CD4-positive, alpha-beta T cell treated with Interleukin-6 at 100 ng/mL for 8 hours (primary cell): ENCODE measurements at places on chromosomes 5 and 9.

DNA sequence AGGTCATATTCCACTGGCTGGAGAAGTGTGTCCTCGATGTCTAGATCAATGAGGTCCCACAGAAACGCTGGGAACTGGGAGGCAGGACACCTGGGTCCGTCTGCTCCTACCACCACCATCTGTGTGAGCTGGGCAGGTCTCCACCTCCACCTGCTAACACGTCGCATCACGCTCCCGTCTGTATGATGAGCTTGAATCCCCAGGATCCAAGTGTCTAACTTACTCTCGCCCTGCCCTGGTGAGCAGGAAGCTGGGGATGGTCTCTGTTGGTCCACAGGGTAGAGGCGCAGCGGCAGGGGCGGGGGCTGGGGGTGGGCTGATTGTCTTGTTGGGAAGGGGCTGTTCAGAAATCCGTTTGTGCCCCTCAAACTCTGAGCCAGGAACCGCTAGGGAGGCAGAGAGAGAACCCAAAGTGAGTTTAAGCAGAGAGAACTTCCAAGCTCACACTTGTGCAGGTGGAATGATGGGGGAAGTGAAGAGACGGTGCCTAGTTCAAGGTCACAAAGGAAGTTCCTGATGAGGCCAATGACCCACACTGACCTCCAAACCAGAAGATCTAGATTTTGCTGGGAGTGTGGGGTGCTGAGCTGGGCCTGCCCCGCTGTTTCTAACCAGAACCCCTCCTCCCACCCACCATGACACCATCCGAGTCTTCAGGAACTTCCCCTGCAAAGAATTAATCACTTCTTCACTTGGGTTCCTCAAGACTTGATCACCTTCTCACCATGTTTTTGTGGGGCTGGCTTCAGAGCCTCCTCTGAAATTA, 21.1 kb downstream of the ORM2 start:
- no peak for DNase-seq

DNA sequence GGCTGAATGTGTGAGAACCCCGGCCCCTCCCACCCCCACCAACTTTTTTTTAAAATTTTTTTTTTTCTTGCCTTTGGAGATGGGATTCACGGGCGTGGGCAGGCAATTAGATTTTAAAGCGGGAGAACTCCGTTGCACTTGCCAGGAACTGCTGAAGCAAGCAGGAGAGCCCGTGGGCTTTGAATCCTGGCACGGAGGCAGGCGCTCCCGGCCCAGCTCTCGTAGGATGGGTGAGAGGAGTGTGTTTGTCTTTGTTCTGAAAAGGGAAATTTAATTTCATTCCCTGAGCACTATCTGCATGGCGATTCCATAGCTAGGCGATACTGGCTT, 54.3 kb upstream of the BOD1 start:
- DNase-seq, result no peak

- DNase-seq, result no peak
Observed at GRCh38 chr9:77021291-77021894, 1.9 kb downstream of the FOXB2 start.

DNA sequence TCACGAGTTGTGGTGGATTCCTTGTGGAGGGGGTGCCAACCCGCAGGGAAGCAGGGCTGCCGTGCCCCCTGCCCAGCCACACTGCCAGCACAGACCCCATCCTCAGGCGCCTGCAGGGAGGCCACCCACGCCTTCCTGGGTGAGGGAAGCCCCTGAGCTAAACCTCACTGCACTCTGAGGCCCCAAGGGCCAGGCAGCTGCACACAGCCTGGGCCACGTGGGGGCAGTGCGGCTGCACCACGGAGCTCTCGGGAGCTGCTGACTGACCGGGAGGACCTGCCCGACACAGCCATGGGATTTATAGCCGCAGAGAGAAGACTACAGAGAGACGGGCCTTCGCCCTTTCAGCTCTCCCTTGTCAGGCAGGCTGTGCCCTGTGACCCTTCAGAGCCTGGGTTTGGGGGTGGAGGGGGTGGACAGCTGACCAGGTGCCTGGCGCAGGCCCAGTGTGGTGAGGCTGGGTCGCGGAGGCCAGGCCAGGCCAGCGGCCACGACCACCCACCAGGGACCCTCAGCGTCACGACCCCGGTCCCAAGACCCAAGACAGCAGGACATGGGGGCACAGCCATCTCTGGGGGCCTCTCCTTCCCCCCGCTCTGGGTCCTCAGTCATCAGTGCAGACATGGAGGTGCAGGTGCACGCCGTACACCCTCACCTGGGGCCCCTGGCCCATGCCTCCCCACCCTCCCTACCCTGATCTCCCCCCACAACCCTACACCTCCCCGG, 4.3 kb upstream of the AHRR start:
- DNase-seq, result no peak

GRCh38 chr9:79264041-79264440, 307.7 kb upstream of the TLE4 start:
- no peak for DNase-seq

GRCh38 chr5:37811866-37812265, 28.0 kb downstream of the GDNF start:
- no peak for DNase-seq

- DNase-seq, result no peak
Observed at GRCh38 chr9:134690301-134690751, 48.7 kb downstream of the COL5A1 start.

DNA sequence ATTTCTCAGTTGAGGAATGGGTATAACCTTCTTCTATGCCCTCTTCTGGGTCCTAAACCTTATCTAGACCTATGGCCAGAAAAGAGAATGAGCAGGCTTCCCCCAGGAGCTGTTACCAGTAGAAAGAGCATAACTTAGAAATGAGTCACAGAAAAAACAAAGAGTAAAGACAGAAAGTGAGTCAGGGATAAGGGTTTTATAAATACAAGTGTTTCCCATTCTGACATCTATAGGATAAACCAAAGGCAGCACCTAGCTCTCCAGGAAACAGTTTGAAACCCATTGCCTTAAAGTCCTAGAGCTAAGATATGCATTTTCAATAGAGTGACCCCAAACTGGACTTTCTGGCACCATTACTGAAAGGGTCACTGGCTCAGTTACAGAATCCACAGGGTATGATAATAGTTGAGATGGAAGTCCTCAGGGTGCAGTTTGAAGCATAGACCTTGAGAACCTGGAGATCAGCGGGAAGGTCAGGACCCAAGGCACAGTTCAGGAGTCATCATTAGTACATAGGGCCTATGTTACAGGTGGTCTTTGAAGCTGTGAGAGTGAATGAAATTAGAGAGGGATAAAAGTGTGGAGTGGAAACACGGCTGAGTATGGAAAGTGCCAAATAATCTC, 42.7 kb upstream of the LIFR start:
- no peak for DNase-seq

DNA sequence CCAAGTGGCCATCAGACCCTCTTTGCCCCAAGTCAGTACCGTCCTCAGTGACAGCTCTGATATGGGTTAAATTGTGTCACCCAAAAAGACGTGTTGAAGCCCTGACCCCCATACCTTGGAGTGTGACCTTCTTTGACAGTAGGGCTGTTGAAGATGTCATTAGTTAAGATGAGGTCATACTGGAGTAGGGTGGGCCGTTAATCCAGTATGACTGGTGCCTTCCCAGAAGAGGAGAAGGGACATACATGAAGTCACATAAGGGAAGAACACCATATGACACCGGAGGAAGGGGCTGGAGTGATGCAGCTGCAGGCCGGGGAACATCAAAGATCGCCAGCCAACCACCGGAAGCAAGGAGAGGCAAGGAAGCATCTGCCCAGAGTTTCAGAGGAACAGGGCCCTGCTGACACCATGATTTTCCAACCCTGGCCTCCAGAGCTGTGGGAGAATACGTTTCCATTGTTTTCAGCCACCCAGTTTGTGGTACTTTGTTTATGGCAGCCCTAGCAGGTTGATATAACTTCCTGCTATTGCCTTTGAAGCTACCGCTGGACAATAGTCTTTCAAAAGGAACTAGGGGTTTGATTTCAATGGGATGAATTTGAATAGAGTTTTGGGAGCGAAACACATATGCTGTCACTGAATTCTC, 36.4 kb upstream of the CPEB4 start:
- DNase-seq, result no peak

DNA sequence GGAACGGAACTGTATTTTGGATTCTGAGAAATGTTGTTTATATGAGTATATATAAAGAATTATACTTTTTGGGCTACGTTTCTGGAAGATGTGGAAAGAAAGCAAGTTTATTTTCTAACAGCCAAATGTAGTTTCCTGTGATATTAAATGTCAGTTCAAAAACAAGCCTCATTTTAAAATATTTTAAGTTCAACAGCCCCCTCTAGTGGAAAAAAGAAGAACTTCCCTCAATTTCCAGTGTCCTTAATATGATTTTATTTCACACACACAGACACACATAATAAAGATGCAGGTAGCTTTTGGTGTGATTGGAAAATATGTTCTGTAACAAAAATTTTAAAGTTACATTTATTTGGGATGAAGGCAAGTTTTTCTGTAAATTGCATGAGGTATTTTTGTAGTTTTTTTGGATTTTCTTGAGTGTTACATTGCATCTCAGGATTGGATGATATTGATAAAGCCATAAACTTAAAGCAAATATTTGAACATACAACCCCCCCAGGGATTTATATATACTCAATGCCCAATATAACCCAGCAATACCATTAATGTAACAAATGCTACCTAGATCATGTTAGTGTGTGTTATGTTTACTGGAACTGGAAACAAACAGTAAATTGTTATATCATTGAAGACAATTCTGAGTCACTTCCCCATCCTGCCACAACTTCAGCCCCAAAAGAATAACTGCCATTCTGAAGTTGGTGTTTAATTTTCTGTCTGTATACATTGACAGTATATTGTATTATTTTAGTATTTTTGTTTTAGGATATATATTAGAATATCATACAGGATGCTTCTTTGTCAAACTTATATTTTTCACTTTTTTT, 54.0 kb downstream of the CCDC171 start:
- DNase-seq, result peak; percentile 50

- DNase-seq, result no peak
Observed at GRCh38 chr5:80762573-80762972, 107.8 kb upstream of the DHFR start.

DNA sequence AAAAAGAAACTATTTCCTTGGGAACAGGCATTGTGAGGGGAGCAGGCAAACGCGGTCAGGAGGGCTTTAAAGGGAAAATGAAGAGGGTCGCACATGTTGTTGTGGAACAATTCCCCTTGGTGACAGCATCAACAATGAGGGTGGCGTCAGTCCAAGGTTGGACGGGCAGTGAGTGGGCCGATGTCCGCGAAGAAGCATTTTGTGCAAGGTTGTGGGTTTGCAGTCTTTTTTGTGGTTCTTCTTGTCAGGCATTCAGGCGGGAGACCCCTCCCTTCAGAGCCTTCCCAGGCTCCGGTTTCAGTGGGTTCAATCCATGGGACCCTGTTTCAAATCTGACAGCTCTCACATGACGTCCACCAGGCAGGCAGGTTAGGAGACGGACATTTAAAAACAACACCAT, 11.1 kb upstream of the SLC6A19 start:
- no peak for DNase-seq

- DNase-seq, result no peak
Observed at GRCh38 chr5:39713250-39713916, 288.6 kb upstream of the DAB2 start.

GRCh38 chr9:14293801-14294200, 20.1 kb downstream of the NFIB start:
- DNase-seq, result no peak

- DNase-seq, result no peak
Observed at GRCh38 chr5:77280036-77280435, 69.6 kb downstream of the PDE8B start.

GRCh38 chr9:14978022-14979000, 68.1 kb upstream of the FREM1 start:
- DNase-seq, result no peak

DNA sequence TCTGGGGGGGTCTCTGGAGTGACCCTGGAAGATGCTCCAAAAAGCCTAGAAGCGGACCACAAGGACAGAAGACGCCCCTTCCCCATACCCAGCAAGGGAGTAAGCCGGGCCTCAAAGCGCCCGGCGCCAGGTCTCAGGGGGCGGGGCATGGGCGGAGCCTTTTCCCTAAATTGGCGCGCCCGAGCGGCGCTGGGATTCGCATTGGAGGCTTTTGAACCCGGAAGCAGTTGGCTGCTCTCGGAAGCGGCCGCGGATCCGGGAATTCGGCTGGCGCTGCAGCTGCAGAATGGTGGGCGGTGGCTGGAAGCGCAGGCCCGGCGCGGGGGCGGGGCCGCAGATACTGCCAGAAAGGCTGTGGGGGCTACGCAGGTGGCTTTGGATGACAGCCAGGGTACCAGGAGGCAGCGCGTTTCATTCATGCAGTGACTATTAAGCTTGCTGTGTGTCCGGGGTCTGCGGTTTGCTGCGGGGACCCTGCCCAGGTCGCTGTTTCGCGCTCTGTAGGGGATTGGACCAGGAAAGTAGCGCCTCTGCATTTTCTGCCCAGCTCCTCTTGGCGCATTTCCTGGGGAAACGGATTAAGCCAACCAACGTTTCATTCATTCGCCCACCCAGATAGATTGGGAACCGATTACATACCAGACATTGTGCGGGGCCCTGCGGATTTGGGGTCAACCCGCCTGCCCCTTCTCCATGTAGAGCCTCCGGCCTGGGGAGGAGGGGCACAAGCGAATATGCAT, 83.0 kb upstream of the FREM1 start:
- peak; percentile 24 for DNase-seq

- DNase-seq, result no peak
Observed at GRCh38 chr9:126462617-126463016, 136.0 kb downstream of the MVB12B start.

- DNase-seq, result no peak
Observed at GRCh38 chr9:123656565-123656964, 273.4 kb downstream of the DENND1A start.

DNA sequence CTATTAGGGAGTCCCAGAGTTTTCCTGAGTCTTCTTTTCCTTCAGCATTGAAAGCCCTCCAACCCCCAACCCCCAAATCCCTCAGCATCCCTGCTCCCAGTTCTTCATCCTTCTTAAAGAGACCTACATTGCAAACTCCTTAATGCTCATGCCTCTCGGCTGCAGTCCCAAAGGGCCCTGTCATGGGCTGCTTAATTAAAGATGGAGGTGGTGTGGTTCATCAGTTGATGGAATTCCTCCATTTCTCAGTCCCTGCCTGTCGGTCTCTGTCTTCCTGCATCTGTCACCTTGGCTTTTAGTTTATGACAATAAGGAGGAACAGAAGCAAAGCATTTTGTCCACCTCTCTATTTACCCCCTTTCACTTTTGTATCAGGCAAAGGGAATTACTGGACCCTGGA, 2.0 kb downstream of the FOXI1 start:
- no peak for DNase-seq

DNA sequence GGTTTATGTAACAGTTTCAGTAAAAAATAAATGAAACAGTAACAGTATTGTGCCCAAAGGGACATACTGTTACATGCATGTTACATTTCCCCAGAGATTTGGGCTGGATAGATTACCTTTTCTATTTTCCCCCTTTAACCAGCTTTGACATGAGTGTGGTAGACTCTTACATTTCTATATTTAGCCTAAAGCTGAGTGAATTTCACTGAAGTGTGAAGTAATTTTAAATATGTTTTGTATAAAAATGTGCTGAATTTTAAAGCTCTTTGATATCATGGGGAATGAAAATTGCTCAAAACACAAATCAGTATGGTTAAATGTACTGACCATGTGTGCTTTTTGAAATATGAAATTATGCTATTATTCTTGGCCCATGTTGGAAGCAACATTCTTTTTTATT, 122.3 kb upstream of the CDH10 start:
- no peak for DNase-seq

- no peak for DNase-seq
Observed at GRCh38 chr9:18857334-18857733, 175.7 kb downstream of the SAXO1 start.

GRCh38 chr5:178182158-178182876, 4.9 kb downstream of the GMCL2 start:
- DNase-seq, result no peak
